Stimulated activated CD8-positive, alpha-beta memory T cell treated with anti-CD3 and anti-CD28 coated beads, Interleukin-12 subunit alpha, Interleukin-12 subunit beta, amount 100 ng/mL, for 1 hour (primary cell): ENCODE measurements at places on chromosomes 6 and 20.
A peak's percentile ranks its signal among the peaks of the same experiment; 100 is the strongest.

DNA sequence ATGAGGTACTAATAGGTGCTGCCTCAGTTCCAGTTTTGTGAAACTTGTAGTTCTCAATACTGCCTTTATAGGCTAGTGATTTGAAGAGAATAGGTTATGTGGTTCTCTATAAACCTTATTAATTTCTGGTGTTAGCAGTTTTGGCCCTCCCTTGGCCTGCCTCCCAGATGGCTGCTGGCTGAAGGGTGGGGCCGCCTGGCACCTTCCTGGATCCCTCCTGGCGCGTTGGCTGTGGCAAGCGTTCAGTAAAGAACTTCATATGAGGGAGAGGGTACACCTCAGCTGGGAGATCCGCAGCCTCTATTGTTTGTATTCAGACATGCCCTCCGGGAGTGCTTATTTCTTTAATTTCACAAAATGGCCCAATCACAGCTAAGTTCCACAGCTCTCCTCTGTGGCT is 51.9 kb downstream of the FAM120B start:
- DNase-seq, result no peak

- DNase-seq, result no peak
Observed at GRCh38 chr20:41359541-41360011, 7.0 kb downstream of the EMILIN3 start.

DNA sequence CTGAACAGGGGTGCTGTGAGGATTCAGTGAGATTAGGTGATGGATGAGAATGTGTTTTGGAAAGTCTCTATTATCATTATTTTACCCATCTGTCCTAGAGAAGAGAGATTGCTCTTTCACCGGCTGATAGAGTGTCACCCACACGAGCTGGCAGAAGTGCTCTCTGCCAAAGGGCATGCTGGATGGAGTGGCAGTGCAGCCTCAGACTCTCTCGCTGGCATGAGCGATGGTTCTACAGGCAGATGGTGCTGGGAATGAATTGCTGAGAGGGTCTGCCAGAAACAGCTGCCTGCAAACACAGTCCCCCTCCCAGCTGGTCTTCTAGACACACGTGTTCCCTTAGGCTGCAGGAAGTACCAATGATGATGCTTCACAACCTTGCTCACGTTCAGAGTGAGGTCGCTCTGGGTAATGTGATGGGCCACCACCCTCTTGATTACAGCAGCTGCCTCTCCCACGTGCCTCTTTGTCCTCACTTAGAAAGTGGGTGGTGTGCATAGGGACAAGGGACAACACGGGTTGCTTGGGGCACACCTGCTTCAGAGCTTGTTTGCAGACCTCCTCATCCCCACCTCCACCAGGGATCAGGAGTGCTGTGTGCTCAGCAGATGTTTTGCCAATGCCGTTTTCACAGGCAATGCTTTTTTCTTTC is 84.7 kb downstream of the FOXA2 start:
- no peak for DNase-seq

DNA sequence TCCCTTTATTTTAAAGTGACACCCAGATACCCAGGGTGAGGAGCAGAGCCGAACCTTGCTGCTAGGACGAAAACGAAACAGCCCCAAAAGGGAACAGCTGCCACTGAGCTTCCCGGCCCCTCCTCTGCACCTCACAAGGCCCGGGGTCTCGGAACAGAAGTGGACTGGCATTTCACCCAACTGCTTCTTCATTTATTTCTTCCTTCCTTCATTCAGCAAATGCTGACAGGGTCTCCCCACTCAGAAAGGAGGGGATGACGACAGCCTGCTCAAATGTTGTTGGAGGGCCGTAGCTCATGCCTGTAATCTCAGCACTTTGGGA is 220.3 kb downstream of the PREX1 start:
- no peak for DNase-seq

- DNase-seq, result no peak
Observed at GRCh38 chr6:95185874-95186273, 391.5 kb upstream of the MANEA start.

- no peak for DNase-seq
Observed at GRCh38 chr6:44431118-44431725, 43.7 kb downstream of the CDC5L start.

GRCh38 chr20:63003546-63003945 is 3.2 kb downstream of the BHLHE23 start:
- DNase-seq, result no peak

GRCh38 chr20:18729231-18729825 is 84.3 kb upstream of the SCP2D1 start:
- no peak for DNase-seq

DNA sequence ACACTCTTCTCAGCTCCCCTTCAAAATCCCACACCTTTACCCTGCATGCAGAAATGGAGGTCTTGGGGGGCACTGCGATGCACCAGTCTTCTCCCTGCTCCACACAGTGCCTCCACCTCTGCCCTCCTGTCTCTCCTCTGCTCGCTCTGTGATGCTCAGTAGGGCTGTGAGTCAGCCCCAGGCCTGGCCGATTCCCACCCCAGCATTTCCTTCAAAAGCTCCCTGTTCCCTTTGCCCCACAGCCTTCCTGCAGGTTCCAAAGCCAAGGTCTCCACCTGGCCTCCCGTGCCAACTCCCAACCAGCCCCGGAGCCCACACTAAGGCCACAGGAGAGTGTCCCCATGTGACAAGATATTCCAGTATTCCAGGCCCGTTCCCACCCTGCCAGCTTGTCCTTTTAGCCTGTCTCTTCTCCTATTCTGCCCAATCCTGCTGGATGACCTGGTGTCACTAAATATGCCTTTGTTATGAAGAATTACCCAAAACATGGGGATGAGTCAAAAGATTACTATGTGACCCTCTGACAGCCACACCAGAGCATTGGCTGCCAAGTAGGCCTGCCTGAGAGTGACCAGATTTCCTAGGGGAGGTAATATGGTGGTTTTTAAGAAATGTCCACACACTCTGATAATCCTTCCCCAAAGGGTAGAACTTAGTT is 118.9 kb upstream of the NXT1 start:
- no peak for DNase-seq

DNA sequence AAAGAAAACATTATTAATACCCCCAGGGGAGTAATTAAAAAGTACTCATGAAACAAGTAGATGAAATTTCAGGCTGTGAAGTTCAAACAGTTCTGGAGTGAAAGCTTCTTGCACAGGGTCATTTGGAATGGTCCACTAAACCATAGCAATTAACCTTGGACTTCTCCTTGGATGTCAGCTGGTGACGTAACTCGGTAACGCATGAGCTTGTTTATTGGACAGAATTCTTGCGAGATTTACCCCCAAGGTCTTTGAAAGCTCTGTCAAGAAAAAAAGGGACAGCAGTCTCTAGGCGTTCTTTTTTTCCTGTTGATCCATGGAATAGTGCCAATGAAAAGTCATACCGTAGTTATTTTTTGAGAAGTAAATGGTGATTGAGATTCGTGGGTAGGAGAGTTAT is 2.2 kb downstream of the CD83 start:
- no peak for DNase-seq

- DNase-seq, result no peak
Observed at GRCh38 chr6:56403745-56404144, 156.4 kb upstream of the COL21A1 start.

- DNase-seq, result no peak
Observed at GRCh38 chr6:54718541-54719023, 128.0 kb upstream of the FAM83B start.

DNA sequence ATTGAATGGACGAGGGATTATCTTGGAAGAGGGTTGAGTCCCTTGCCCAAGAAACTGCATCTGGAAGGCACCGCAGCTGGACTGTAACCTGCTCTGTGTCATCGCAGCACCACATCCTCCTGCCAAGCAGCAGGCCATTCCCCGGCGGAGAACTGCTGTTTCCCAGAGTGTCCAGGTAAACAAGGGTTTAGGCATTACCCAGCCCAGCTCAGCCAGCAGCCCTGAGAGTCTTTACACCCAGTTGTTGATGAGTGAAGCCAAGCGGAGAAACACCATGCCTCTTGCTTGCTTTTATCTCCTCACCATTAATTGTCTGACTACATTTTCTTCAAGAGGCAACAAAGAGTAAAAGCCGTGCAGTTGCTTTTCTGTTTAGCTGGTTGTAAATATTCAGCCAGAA is 104.1 kb downstream of the CDH4 start:
- no peak for DNase-seq

DNA sequence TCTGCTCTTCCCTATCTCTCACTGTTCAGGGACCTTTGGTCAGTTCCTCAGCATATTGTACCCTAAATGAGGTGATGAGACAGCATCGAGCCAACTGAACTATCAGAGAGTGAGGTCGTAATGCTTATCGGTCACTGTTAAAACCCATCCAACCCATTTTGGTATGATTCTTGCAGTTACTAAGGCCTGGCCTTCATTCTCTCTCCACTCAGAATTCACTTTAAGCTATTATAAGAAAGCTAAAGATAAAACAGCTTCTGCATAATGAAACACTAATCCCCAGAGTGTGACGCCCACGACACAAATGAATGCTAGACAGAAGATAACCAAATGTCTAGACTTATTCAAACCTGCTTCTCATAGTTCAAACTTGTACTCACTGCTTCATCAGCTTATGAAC is 175.8 kb downstream of the GMPR start:
- no peak for DNase-seq

DNA sequence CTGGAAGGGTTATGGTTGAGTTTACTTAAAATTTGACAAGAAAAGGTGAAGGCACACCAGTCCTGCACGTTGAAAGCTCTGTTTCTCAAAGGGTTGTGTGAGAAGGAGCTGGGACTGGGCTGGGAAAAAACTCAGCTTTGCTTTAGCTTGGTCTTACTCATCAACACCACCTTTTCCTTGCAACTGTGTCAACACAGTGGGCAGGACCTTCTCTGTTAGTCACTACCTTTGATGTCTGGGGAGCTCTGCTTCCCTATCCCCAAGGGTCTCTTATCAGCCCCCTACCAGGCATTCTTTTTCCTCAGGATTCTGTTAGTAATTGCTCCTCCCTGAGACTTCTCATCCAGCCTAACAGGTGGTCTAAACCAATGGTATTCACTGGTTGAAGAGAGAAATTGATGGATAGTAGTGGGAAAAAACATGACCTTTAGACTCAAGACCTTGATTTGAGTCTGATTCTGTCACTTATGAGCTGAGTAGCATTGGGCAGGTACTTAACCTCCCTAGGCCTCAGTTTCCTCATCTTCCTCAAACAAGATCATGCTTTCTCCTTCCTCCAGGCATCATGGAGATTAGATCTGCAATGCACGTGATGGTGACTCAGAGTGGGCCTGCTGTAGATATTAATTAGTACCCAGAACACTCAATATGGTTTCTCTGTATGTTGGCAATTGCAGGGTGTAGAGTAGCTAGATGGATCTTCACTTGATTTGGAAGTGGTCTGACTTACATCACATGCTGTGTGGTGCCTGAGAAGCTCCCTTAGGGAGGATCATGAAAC is 17.2 kb upstream of the FOXA2 start:
- DNase-seq, result no peak

GRCh38 chr6:3456395-3456897 is 404 bp downstream of the SLC22A23 start:
- no peak for DNase-seq

DNA sequence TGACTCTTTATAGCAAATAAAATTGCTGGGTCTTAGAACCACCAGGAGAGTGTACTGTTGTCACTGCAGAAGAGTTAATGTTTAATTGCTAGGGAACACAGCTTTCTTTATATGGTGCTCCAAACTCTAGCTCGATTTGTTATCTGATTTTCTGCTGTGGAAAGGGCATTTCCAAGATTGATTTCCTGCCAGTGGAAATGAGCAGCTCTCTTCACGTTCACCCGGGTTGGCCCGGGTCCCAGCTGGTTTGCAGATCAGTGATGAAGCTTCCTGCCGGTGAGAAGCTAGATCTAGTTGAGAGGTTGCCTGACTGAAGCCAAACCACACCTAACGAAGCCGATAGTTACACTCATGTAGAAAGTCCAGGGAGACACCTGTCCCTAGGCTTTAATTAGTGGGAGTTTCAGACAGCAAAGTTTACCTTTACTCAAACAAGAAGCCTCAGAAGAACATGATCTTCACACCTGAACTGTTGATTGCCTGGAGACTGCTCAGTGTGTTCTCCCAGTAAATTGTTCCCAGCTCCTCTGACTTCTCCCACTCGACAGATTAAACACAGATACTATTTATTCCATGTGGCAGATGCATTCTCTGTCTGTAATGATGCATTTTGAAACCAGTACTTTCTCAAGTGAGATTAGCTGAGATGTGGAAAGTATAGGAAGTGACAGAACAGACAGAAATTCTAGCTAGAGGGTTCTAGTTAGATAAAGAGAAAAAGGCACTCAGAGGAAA is 27.8 kb downstream of the PAQR8 start:
- peak; percentile 16 for DNase-seq

DNA sequence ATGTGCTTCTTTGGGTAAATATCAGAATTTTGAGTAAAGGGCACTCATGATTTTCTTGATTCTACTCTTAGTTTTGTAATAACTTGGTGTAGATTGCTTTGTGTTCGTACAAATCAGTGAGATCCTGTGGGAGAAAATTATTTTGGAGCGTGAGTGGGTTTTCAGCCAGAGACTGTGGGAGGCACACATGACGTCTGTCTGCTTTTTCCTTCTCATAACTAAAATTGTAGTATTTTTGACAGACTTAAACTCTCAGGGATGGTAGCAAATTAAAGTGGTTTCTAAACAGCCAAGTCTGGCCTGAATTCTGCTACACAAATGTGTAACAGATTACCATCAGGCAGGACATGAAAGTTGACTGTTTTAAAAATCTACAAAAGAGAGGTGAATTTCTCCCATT is 222.6 kb downstream of the OTOR start:
- DNase-seq, result no peak

GRCh38 chr20:29742699-29743100 is 1514.8 kb upstream of the DEFB115 start:
- DNase-seq, result no peak

DNA sequence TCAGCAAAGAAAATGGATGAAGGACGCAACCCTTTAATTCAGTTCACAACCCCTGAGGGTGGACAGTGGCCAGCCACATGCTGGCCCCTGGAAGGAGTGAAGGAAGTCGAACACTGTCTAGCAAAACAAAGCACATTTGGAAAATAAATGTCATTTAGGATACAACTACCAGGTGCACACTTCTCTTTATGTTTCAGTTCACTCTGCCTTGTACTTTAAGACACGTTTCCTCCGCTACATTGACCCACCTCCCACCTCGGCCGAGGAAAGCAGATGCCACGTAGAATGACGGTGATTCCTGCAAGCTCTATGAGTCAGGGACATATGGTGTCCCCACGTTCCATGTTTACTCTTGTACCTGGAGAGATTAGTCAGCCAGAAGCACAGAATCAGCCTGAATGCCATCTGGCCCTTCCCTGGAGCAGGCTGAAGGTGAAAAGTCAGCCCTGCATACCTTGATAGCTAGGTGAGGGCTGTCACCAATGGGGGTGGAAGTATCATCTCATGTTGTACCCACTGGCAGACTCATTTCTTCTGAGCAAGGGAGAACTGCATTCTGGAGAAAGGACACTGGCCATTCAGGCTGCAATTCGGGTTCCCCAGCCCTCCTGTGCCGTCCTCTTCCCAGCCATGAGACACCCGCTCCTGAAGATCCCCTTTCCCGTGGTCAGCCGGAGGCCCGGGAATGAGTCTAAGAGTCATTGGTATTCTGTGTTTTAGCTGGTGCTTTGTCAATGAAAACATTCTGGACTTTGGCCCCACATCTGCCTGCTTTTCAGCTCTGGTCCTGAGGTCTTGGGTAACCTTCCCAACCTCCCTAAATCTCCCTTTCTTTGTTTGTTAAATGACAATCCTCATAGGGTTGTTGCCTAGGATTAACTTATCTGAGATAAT is 60.6 kb downstream of the FOXA2 start:
- no peak for DNase-seq
